ENCODE measurements at places on chromosomes 1 and 21.

DNA sequence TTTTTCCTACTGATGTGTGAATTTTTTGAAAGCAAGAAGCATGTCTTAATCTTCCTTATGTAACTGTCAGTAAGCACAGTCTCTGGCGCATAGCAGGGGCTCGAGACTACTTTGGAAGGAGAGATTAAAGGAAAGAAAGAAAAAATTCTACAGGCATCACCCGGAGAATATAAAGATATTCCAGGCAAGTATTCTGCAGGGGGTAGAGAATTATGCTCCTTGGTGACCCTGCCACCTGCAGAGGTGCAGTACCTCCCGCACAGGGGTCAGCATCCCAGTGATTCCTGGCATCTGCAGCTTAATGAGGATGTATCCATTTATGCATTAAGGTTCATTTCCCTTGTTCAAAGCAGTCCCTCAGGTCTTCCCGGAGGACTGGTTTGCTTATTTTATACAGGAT, 87.6 kb upstream of the WLS start:
- no peak for DNase-seq
- H3K4me3 ChIP-seq = no peak overlapping the region

GRCh38 chr1:31161571-31161970, 78.1 kb downstream of the NKAIN1 start:
- H3K27ac ChIP-seq = no peak overlapping the region
- no peaks in the 10 kb centered on the region for H3K36me3 ChIP-seq
- no peaks in the 10 kb centered on the region for H3K4me1 ChIP-seq

DNA sequence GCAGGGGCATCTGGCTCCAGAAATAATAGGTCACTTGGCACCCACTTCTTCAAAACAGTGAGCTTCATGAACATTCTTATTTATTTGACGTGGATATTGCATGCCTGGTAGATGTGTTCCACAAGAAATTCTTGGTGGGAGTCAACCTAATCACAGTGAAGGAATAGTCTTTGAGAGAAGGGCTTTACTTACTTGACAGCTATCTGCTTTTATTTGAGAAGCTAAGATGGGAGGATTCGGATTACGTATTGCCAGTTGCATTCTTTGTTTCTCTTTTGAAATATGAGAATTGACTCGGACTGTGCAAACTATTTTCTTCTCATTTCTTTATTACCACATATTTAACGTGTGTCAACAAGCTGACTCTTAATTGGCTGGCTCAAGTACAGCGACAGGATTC, 117.2 kb downstream of the FASLG start:
- no peaks in the 10 kb centered on the region for H3K36me3 ChIP-seq
- no peak overlapping the region for H3K4me3 ChIP-seq
- no peak overlapping the region for H3K27ac ChIP-seq

- no peaks in the 10 kb centered on the region for H3K27me3 ChIP-seq
- H3K36me3 ChIP-seq = no peaks in the 10 kb centered on the region
- H3K27ac ChIP-seq = no peak overlapping the region
- H3K4me3 ChIP-seq = no peak overlapping the region
- DNase-seq = no peak
Measured at GRCh38 chr1:50699795-50700194, 260.3 kb downstream of the FAF1 start.

DNA sequence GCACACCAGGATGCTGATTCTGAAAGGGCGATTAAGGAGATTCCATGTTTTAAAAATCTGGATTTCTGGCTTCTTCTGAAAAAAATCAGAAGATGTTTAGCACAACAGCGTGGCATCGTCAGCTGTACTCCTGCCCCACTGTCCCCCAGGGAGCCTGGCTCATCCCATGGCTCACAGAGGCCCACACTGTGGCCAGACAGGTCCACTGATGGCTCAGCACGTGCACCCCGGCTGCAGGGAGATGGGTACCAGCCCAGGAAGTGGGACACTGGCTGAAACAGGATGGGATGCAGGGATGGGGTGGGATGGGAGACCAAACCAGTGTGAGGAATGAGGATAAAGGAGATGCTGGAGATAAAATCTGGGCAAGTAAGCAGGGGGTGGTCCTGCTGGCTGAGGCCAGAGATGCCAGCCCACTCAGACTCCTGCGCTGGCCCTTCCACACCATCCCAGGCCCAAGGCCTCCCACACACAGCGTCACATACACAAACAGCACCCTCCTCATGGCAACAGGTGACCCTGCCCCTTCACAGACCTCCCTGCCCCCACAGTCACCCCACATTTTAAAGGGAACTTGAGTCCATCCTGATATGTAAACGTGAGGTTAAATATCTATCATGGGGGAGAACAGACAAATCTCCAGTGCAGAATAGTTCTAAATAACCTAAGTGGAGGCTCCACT, 23.9 kb upstream of the SAMD11 start:
- H3K27ac ChIP-seq = no peak overlapping the region
- no peaks in the 10 kb centered on the region for H3K4me1 ChIP-seq
- H3K36me3 ChIP-seq = no peaks in the 10 kb centered on the region
- DNase-seq = no peak
- no peak overlapping the region for H3K4me3 ChIP-seq
